ENCODE measurements at places on chromosomes 3 and 15.

GRCh38 chr3:152496286-152496685, 227.6 kb downstream of the MBNL1 start:
- no peak for DNase-seq

DNA sequence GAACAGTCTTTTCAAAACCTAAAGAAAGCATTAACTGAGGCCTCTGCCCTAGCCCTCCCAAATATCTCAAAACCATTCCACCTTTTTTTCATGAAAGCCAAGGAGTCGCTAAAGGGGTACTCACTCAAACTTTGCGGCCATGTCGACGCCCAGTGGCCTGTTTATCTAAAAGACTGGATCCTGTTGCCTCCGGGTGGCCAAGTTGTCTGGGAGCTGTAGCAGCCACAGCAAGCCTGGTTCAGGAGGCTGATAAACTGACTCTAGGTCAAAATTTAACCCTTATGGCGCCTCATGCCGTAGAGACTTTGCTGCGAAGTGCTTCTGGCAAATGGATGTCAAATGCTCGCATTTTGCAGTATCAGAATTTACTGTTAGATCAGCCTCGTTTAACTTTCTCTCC, 39.5 kb downstream of the ZBTB11 start:
- no peak for DNase-seq

DNA sequence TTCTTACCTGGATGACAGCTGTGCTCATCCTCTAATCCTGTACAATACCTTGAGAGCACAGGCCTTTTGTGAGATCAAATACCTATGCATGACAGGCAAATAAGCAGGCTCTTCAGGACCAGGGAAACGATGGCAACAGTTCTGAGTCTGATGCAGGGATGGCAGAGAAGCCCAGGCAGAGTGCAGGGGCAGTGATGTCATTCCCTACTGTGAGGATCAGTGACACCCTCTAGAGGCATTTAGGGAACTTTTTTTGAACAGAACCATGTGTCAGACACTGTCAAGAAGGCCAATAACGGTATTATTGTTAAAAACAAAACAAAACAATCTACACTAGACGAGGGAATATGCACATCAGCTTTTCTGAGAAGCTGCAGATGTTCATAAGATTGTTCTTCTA, 314.8 kb upstream of the CTDSPL start:
- DNase-seq = peak; percentile 25

- no peak for DNase-seq
These were observed 502.5 kb upstream of the NECTIN3 start for GRCh38 chr3:110569073-110569472.

DNA sequence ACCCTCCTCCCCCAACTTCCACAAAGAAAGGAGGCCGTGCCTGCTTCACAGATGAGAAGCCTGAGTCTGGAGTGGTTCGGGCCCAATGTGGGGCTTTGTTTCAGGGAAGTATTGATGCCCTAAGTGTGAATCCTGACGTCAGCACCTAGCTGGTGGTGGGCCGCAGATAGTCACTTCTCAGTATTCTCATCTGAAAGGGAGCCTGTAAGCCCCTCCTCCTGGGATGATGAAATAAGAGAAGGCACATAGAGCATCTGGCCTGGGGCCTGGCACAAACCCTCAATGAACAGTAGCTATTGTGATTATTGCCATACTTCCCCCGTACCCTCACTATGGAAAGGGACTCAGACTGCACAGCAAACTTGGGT, 24.8 kb downstream of the LINGO1 start:
- no peak for DNase-seq

- no peak for DNase-seq
These were observed 106.0 kb downstream of the ARPP21 start for GRCh38 chr3:35745351-35745750.

DNA sequence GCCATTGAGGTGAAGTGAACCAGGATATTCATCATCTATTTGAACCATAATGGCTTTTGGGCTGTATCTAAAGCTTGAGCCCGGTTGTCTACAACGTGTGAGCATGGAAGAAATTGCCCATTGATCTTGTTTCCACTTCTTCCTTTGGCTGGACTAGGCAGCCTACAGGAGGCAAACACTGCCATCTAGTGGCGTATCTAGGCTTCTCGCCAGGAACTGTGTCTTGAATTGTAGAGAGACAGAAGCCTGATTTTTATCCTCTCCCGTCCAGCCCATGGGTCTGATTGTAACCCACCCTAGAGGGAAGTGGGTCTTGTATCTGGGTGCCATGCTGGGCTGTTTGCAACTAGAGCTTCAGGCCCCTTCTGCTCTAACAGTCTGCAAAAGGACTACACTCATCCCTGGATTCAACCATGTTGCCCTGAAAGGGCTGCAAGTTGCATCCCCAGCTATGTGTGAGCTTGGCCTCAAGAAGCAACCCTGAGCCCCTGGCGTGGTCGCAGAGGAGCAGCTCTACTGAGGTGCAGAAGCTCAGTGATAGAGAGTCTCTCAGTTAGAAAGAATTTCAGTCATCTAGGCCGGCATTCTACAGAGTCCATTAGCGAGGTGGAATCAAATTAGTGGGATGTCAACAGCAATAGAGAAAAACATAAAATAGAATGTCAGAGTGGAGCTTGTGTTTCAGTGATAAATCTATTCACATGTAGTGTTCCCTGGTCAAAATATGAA, 170.2 kb upstream of the UMPS start:
- DNase-seq = peak; percentile 27

DNA sequence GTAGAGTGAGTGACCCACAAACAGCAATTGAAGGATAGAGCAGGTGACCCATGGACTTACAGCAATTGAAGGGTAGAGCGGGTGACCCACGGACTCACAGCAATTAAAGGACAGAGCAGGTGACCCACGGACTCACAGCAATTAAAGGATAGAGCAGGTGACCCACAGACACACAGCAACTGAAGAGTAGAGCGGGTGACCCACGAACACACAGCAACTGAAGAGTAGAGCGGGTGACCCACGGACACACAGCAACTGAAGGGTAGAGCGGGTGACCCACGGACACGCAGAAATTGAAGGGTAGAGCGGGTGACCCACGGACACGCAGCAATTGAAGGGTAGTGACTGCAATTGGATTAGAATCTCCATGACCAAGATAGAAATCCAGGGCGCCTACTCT, 9.8 kb upstream of the TNK2 start:
- no peak for DNase-seq

GRCh38 chr3:198092276-198092675, 132.3 kb downstream of the LMLN start:
- DNase-seq = no peak

DNA sequence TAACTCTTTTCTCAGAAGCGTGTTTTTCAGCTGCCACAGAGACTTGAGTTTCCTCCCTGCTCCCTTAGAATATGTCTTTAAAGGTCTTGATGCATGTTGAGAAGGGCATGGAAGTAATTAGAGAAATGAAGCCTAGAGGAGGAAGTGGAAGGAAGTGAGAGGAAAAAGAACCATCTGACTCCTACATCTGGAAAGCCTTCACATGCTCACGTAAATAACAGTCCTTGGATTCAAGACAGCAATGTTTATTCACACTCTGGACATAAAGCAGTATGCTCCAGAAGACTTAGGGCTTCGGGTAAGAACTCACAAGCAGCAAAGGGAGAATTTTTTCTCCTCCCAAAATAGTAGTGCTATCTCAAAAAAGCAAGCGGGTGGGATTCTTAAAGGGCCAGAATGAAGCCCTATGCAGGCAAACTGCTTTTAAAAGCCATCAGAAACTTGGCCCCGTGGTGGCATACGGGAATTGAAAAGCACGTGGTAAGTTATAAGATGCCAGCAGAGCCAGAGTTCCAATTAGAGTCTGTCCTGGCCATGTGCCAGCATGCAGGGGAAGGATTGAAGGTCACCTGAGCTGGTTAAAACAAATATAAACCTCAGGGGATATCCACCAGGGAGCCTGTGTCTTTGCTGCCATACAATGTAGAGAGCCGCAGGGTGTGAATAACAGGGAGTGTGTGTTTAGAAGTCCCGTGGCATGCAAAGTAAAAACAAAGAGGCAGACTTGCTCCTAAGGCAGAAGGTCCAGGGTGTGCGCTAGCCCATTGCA, 380.8 kb upstream of the NDN start:
- no peak for DNase-seq

- DNase-seq = no peak
These were observed 27.1 kb downstream of the FILIP1L start for GRCh38 chr3:100087198-100087597.

DNA sequence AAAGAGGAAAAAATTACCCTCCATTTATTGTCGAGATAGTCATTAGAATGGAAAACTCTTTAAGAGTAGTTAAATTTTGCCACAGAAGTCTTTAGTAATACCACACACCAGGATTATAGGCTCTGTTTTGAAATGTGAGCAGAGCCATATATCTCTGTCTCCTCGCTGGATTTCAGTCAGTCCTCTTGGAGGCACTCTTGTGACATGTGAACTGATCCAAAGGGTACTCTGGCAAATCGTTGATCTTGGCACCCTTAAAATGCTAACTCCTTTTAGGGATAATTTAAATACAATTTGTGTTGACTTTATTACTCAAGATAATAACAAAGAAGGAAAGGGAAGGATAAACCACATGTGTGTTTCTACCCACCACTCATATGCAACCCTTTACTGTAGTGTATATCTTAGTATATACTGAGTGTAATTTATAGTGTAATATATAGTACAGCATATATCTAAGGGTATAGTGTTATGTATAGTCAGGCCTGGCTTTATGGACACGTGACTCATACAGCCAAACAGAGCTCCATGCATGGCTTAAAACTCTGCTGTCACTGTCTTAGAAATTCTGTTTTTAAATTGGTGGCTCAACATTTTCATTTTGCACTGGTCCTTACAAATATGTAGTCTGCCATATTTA, 12.3 kb upstream of the KPNA4 start:
- no peak for DNase-seq

DNA sequence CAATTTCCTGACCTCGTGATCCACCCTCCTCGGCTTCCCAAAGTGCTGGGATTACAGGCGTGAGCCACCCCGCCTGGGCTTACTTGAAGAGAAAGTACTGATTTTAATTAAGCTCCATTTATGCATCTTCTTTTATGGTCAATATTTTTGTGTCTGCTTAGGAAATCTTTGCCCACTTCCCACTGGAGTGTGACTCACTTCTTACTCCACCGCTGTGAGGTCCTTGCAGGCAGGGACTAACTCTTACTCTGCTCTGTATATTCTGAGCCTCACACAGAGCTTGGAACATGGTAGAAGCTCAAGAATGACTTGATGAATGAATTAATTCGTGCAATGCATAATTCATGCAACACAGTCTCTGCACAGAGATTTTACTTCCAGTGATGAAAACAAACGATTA, 2.9 kb upstream of the TM4SF19 start:
- DNase-seq = no peak

DNA sequence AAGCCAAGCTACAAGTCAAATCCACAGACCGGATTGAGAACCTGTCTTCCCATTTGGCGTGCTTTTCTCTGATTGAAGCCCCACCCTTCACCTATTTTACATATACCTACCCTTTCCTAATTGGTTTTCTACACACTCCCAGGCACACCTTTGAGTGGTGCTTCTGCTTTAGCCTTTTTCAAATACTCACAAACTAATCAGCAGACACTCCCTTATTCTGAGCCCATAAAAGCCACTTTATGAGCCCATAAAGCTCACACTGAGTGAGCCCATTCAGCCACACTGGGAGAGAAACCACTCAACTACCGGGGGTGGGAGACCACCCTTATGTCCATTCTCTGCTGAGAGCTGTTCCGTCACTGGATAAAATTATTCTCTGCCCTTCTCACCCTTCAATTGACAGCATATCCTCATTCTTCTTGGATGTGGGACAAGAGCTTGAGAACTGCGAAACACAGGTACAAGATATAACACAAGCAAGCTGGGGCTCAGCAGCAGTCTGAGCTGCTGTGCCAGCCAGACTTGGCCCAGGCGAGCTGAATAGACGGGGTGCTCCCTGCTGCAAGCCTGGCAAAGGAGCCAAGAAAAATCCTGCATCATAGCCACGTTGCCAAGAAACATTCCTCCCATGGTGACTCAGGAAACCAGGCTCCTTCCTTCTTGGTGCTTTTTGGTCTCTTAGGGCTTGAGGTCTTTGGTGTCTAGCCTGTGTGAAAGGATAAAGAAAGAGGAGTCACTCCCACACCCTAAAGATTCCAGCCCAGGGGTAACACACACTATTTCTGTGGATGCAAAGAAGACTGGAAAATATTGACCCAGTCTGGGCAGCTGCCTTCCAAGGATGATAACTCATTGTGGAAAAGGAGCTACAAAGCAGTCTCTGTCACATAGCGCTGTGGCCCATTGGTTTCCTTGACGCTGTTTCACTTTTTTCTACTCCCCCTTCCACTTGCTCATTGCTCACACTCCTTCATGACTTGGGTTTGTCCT, 609.7 kb downstream of the MCTP2 start:
- DNase-seq = no peak

DNA sequence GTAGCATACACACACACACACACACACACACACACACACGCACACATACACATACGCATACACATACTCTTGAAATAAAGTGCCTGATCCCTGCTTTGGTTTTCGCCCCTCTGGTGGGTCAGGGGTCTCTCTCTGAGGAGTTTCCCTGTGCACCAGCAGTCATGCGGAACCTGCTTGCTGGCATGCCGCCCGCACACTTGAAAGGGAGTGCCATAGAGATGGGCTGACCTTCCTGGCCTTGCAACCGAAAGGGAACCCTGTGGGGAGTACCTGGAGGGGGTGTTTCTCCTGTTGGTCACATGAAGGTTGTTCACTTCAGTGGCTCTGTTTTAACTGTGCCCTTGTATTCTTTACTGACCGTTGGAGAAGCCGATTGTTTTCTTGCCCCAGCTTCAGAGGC, 752.3 kb downstream of the NR2F2 start:
- no peak for DNase-seq

- DNase-seq = no peak
These were observed 152.6 kb downstream of the SCAPER start for GRCh38 chr15:76752549-76752948.

- DNase-seq = no peak
These were observed 159.6 kb downstream of the MEIS2 start for GRCh38 chr15:36940636-36941260.

DNA sequence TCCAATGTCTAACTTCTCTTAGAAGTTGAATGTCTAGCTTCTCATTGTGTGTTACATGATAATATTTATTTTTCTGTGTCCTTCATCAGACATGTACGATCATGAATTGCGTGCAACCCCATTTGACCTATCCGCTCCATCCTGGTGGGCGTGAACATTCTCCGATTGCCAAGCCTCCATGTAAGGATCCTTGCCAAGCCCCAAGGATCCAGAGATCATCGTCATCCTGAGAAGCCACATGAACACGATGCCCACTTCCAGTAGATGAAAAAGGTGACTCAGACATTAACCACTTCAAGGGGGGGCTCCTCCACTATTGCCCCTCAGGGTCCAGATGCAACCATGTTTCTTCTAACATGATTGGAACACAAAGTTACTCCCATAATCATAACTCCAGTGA, 25.5 kb upstream of the KNG1 start:
- DNase-seq = no peak

DNA sequence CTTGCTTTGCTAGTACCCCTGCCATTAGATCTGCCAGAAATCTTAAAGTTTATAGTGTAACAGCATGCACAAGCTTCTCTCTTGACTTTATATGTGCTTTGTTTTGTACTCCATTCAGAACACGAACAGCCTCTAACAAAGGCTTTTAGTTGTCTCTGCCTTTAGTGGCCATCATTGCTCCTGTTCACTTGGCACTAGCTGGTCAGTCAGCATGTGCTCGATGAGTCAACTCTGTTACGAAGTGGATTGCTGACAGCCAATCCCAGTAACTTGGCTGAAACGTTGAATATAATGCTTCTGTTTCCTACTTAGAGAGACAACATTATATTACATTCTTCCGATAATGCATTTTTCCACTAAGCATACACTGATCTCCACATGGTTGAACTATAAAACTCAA, 349.2 kb downstream of the NAALADL2 start:
- no peak for DNase-seq
